ENCODE measurements at places on chromosomes 12 and 14. TPM values are rescaled to one million over a fixed set of nuclear protein-coding genes. Genes with fewer than 3 reads are reported as not detected.
A peak's percentile ranks its signal among the peaks of the same experiment; 100 is the strongest.

NOXRED1 gene
- 0.26 TPM for total RNA-seq

DNA sequence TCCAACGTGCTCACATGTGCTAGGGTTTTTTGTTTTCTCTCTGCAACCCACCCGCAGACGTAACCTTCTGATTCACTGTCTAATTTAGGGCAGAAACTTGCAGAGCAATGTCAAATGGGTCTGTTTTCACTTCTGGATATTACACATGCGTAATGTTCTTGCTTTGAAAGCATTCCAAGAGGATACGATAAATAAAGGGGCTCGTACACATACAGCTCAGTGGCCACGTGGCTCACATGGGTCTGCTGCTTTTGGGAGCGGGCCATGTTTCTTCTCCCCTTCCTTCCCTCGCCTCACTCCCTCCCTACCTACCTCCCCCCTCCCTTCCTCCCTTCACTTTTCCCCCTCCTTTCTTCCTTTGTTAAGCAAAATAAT, 23.4 kb downstream of the CACNA1C start:
- H3K27me3 ChIP-seq: no peaks in the 10 kb centered on the region
- H3K36me3 ChIP-seq: no peaks in the 10 kb centered on the region
- peak; percentile 54 for DNase-seq
- H3K4me3 ChIP-seq: no peak overlapping the region
- H3K27ac ChIP-seq: peak overlapping the region; percentile 59

FAM186B gene
- total RNA-seq: 0.42 TPM

DNA sequence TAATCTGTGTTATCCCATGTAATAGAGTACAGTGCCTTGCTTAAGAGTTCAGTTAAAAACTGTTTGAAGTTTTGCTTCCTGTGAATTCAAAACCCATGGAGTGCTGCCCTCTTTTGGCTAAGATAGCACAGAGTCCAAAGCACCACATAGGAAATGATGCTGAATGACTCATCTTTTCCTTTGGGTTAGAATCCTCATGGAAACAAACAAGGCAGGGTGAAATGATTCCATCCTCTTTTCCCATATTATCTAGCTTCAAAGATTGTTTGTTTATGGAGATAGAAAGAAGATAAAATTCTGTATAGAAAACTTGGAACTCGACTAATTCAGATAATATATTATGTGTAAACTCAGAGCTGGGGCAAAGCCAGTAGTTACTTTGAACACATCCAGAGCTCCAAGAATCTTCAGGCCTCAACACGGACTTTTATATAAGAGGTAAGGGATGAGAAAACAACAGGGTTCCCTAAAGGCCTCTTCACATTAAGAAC, 87.4 kb downstream of the OTOGL start:
- H3K4me3 ChIP-seq: no peak overlapping the region
- H3K36me3 ChIP-seq: no peaks in the 10 kb centered on the region
- H3K4me1 ChIP-seq: peaks cover 11% of the 10 kb centered on the region
- peak overlapping the region; percentile 71 for H3K27ac ChIP-seq

DNA sequence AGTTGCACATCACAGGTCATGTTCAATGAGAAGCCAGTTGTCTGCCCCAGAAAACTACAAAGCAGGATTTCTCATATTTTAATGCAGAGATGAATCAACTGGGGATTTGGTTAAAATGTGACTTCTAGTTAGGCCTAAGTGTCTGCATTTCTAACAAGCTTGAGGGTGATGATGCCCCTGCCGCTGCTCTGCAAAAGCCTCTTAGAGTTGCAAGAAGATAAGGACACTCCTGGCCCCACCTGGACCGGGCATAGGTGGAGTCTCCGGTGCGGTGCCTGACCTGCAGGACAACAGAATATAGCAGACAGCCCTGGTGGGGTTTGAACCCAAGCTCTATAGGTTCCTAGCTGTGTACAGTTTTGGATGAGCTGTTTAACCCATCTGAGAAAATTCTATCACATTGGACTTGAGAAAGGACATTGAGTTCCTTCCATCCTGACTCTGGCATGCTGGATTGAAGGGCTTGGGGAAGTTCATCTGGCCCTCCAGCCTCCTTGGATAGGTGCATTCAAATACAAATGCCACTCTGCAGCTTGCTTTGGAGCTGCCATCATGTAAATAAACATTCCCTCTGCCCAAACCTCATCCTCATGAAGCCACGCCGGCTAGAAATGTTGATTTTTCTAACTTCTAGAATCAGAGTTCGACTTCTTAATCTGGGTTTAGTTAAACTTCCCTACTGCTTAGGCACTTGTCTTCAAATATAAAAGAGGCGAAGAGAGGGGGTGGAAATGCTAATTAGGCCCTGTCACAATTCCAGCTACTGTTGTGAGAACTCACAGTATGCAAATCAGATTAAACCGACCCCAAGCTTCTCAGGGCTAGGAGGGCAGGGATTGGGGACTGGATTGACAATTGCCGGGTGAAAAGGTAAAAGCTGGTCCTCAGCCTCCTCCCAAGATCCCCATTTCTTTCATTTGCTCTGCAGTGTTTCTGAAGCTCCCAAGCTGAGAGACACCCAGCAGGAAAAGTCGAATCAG, 1225.6 kb downstream of the VRK1 start:
- no peak for DNase-seq
- H3K4me3 ChIP-seq: no peak overlapping the region
- H3K27me3 ChIP-seq: no peaks in the 10 kb centered on the region
- H3K4me1 ChIP-seq: no peaks in the 10 kb centered on the region
- H3K27ac ChIP-seq: no peak overlapping the region

DNA sequence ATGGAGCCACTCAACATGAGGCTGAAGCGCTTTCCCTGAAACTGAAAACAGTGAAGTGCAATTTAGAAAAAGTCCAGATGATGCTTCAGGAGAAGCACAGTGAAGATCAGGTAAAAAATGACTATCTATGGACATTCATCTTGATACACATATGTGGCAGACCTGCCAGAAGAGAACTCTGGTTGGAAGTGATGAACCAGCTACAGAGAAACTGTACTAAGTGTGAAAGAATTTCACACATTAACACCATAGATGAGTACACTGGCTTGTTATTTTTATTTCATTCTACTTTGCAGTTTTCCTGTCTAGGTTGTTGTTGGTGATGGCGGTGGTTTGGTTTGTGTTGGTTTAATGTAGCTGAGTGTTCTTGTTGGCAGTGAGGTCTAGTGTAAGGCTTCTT, 174.7 kb downstream of the ESR2 start:
- H3K36me3 ChIP-seq: no peaks in the 10 kb centered on the region
- H3K4me3 ChIP-seq: no peak overlapping the region
- no peak for DNase-seq
- H3K27me3 ChIP-seq: no peaks in the 10 kb centered on the region

DNA sequence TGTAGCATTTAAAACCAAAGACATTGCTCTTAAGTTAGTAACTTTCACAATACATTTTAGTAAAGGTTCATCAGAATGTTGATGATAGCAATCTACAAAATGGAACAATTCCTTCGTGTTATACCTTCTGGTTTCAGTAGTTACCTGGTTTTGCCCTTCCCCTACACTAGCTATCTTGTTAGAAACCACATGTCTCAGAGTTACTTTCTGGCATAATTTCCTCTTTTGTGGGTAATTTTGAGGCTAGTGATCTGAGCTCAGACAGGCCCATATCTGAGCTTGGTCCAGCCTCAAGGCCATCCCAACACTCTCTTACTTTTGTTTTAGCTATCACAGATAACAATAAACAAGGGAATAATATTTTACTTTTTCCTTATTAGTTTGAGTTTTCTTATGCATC, 196.9 kb downstream of the KITLG start:
- H3K4me3 ChIP-seq: no peak overlapping the region
- H3K4me1 ChIP-seq: no peaks in the 10 kb centered on the region
- no peak for DNase-seq
- no peaks in the 10 kb centered on the region for H3K36me3 ChIP-seq

ARHGAP9 gene
- 24.2 TPM for total RNA-seq

OR11H12 gene
- total RNA-seq: not detected

VWF gene
- total RNA-seq: 254 TPM

KRT80 gene
- 30.1 TPM for total RNA-seq

GRCh38 chr12:89768586-89769482, 60.2 kb upstream of the ATP2B1 start:
- no peaks in the 10 kb centered on the region for H3K27me3 ChIP-seq
- peak; percentile 47 for DNase-seq
- no peak overlapping the region for H3K4me3 ChIP-seq
- H3K4me1 ChIP-seq: peaks cover 8% of the 10 kb centered on the region
- no peaks in the 10 kb centered on the region for H3K36me3 ChIP-seq

ABCD2 gene
- 0.52 TPM for total RNA-seq

DNA sequence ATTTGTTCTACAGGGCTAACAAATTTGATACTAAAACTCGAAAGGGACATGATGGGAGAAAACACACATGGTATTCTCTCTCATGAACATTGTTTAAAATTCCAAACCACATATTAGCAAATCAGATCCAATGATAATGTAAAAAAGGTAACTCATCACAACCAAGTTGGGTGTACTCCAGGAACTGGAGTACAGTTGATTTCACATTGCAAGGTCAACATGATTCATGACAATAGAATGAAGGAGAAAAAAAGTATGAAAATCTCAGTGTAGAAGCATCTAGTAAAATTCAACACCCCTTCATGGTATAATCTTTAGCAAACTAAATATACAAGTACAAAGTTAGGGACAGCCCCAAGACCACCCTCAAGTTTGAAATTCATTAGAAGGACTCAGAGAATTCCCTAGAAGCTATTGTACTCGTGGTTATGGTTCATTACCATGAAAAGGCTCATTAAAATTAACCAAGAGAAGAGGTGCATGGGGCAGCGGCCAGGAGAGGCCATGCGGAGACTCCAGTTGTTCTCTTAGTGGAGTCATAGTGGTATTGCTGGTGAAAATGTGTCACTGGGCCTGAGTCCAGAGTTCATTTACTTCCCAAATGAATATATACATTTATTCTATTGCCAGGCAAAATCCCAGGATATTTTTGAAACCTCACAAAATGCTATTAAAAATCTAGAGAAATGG, 3.1 kb upstream of the CDCA4 start:
- H3K4me3 ChIP-seq: no peak overlapping the region
- no peaks in the 10 kb centered on the region for H3K27me3 ChIP-seq
- DNase-seq: no peak
- no peaks in the 10 kb centered on the region for H3K36me3 ChIP-seq
- H3K27ac ChIP-seq: peak overlapping the region; percentile 66

- H3K4me1 ChIP-seq: no peaks in the 10 kb centered on the region
- no peaks in the 10 kb centered on the region for H3K36me3 ChIP-seq
- H3K27me3 ChIP-seq: no peaks in the 10 kb centered on the region
- no peak overlapping the region for H3K4me3 ChIP-seq
- DNase-seq: peak; percentile 52
- H3K27ac ChIP-seq: no peak overlapping the region
Observed at GRCh38 chr12:116346741-116347140, 69.2 kb upstream of the MED13L start.

Measured in left lung (tissue), 14 donors.